ENCODE measurements at places on chromosomes 5 and 9. TPM values are rescaled to one million over a fixed set of nuclear protein-coding genes. Genes with fewer than 3 reads are reported as not detected.

DNA sequence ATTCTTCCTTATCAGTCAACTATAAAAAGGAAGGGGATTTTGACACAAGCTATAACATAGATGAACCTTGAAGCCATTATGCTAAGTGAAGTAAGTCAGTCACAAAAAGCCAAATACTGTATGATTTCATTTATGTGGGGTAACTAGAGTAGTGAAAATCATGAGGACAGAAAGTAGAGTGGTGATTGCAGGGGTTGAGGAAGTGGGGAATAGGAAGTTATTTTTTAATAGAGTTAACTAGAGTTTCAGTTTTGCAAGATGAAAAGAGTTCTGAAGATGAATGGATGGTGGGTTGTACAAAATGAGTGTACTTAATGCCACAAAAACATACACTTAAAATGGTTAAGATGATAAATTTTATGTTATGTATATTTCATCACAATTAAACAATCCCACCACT is 65.4 kb upstream of the FAM174A start:
- ATAC-seq = no peak

DNA sequence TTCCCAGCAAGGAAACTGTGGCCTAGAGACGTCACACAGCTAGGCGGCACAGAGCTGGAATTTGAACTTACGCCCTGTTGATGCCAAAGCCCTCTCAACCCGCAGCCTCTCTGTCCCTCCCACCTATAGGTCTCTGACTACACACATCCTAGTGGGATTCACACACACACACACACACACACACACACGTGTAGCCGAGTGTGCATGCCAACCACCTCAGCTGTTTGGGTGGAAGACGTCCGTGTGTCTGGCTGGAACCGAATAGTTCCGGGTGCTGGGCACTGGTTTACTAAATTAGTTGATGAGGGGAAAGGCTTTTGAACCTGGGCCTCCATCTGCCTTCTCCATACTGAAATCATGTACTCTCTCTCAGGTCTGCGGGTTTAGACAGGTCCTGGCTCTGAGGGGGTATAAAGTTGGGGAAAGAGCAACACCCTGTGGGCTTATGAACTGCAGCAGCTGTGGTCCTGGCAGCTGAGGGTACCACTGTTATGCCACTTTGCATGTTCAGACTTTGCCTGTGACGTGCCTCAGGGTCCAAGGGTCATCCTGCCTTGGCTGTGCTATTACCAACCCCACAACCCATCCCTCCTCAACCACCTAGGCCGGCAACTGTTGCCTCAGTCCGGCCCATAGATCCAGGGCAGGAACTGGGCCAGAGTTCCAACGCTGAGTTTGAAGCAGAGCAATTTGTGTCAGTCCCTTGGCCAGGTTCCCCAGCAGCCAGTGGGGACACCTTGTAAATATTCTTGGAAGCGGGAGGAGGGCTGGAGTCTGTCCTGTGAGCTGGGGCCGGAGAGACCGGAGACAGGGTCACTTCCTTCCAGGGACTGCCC is 50.5 kb downstream of the PSD2 start:
- ATAC-seq = no peak

The PDE8B gene
- 0.12 TPM for total RNA-seq

The FYB1 gene
- 64.7 TPM for total RNA-seq

The FOXD4L4 gene
- total RNA-seq = 0.52 TPM

The UGT3A1 gene
- total RNA-seq = not detected

The MOB3B gene
- 3.7 TPM for total RNA-seq

All from esophagus mucosa (tissue), 1 donor.